ENCODE measurements at places on chromosomes 3 and 15. TPM values are rescaled to one million over a fixed set of nuclear protein-coding genes. Genes with fewer than 3 reads are reported as not detected.

Gene GOLGA8J
- 0.16 TPM for total RNA-seq

Gene CORO2B
- 8.5 TPM for total RNA-seq

DNA sequence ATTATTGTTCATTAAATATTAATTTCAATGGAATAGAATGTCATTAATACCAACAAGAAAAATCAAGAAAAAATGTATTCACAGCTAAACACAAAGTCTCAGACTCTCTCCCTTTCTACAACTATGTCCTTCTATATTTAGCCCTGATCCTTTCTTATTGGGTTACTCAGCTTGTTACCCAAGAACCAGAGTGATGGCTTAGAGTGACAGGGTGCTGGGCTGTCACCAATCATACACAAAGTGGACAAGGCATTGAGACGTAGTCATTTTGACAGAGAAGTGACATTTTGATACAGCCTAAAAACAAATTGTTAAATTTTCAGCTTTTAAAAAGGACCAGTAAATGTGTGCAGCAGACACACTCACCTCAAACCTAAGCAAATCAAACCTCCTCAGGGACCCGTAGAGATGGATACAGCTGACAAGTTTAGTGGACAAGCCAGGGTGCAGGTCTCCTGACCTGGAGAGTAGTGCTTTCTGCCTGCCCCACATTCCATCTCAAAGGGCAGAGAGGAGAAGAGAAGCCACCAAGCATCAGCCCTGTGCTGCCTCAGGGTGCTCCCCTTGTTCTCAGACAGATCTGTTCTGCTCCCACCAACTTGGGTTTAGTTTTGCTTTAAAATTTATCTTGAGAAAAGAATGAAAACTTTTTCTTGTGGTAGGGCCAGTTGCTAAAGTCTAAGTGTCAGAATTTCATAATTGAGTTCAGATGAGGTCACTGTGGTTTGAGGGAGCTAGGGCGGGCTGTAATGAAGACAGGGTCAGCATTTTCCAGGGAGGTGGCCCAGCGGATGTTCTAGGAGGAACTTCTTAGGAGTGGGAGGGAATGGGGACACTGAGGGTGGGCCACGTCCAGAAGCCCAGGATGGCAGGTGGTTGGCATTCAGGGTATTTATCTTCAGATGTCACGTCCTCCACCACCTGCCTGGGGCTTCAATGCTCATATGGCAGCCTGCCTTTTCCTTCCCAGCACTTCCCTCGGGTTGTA is 136.5 kb upstream of the TBL1XR1 start:
- DNase-seq, result no peak

DNA sequence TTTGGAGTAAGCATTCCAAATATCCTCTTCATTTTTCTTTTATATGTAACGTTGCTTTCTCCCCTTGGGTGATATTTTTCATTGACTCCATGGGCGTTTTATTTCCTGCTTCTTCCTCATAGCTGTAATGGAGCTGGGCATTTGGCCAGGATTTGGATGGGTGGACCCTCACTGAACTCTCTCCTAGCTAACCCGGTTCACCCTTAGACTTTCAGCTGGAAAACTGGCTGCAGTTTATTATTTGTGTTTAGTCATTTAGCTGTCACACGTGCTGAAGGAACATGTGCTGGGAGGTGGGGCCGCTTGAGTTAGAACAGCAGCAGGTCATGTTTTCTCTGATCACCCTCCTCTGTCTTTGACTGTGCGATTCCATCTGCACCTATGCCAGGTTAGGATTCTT is 407.6 kb downstream of the ZIC1 start:
- no peak for DNase-seq

- DNase-seq, result no peak
Measured at GRCh38 chr15:70781236-70781635, 17.9 kb upstream of the UACA start.

- no peak for DNase-seq
Measured at GRCh38 chr3:7728566-7729519, 772.8 kb upstream of the LMCD1 start.

- no peak for DNase-seq
Measured at GRCh38 chr3:94011233-94011711, 17.1 kb downstream of the STX19 start.

DNA sequence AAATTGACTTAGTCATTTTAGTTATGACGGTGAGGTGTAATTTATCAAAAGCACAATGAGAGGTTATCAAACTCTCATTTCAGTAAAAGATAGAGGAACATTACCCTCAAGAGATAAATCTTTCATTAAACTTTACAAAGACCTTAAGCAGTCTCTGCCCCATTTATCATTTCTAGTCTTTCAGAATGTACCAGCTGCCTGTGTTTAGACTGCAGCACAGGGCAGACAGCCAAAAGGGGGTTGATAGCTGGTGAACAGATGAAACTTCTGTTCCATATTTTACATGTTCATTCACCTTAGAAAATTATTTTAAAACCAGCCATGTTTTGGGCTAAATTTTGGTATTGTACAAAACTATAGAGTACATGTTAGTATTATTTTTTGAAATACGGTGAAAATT is 514.6 kb upstream of the CNTN3 start:
- no peak for DNase-seq

DNA sequence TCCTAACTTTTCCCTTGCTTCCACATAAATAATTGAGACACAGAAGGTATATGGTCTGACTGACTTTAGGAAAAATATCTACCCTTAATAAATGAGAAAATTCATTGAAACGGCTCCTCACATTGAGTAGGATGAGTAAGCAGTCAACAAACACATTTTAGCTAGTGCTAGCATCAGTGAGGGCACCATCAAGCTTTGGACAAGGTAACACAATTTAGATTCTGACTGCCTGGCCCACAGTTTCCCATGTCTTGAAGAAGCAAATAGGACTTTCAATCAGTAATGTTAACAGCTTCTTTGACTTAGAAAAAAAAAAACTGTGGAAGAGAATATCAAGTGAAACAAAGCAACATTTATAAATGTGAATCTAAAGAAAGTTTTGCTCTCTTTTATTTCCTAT is 70.1 kb upstream of the MBNL1 start:
- DNase-seq, result no peak

- DNase-seq, result peak; percentile 23
Measured at GRCh38 chr15:68211656-68212320, 6.7 kb upstream of the CALML4 start.

All from Right ventricle myocardium inferior (tissue), 1 donor.